ENCODE measurements at places on chromosomes 1 and 21.
A peak's percentile ranks its signal among the peaks of the same experiment; 100 is the strongest.

DNA sequence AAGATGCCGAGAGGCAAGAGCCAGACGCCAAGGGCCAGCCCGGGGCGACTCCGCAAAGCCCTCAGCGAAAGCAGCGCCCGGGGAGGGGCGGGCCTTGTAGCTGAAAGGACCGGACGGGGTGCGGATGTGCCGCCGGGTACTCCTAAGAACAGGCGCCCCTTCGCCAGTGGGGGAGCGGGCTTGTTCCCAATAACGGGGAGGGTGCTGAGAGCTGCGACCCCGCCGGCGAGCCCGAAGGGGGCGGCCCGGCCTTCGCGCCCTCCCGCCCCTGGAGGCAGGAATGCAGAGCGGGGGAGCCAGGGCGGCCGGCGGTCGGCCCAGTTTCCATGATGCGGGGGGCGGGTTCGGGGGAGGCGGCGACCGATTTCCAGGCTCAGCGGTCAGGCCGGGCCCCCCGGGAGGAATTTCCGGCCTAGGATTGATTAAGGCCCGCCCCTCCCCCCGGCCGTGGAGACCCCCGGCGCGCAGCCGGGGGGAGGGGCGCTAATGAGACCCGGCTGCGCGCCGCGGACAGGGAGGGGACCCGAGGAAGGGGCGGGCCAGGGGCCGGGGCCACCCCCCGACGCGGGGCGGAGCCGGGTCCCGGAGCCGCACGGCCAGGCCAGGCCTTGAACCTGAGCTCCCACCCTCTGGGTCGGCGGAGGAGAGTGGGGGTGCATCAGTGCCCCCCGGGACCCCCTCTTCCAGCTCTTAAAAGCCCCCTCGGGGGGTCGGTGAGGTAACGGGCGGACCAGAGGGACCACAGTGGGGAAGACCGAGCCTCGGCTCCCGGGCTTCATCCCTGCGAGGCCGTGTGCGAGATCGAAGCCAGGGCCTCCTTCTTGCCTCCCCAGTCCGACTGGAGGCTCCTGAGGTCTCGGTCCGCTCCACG lies 898 bp upstream of the TMEM200B start:
- peak; percentile 83 for ATAC-seq

GRCh38 chr1:13826591-13826990 lies 126.6 kb downstream of the PRDM2 start:
- ATAC-seq: no peak

DNA sequence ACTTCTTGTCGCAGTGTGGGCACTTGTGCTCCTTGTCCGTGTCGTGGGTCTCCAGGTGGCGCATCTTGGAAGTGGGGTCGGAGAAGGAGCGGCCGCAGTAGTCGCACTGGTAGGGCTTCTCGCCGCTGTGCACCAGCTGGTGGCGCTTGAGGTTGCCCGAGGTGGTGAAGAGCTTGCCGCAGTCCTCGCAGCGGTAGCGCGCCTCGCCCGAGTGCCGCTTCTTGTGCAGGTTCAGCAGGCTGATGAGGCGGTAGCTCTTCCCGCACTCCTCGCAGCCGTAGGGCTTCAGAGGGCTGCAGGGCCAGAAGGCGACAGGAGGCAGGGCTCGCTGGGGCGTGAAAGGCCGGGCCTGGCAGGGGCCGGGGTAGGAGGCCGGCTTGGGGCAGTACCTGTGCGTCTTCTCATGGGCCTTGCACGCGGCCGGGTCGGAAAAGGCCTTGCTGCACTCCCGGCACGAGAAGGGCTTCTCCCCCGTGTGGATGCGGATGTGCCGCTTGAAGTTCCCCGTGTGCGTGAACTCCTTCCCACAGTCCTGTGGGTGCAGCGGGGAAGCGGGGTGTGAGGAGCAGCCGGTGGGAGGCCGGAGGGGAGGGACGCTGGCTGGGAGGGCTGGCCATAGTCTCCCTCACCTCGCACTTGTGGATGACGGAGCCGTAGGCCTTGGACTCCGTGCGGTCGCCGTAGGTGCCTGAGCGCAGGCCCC lies 31.4 kb downstream of the ZBTB17 start:
- no peak for ATAC-seq

DNA sequence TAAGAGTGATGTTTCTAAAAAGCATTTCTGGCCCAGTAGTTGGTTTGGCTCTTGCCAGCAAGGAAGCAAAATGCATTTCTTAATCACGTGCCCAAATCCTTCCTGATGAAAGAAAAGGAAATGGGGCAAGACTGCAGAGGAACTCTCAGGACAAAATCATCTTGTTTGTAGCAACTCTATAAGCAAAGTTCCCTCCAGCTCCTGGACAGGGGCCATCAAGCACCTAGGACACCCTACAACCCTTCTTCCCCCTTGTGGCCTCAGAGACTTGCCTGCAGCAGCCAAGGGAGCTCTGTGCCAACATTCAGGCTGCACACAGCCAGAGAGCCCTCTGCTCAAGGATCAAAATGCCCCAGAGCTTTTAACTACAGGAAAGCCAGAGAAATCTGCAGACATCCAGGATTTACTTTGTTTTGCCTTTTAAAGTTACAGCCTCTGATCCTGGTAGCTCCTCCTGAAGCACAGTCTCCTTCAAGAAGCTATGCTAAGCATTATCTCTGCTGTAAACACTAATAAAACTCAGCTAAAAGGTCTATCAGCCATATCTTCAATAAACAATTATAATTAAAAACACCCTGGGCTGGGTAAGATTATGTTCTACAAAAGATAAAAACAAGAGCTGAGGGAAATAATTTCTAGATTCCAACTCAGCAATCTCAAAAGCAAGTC lies 105.0 kb downstream of the KIAA0319L start:
- peak; percentile 70 for ATAC-seq

DNA sequence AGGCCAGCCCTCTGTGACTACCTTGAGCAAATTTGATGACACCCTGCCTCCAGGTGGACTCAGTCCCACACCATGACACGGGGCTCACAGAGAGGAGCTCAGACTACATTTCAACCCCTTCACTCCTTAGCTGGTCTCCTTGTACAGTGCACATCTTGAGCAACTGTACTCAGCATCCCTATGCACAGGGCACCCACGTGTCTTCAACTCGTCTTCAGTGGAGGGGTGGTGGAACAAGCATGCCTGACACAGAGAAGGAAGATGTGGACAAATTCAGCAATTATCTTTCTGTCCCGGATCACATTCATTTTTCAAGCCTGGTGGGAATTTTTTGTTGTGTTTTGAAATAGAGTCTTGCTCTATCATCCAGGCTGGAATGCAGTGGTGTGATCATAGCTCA lies 213.7 kb downstream of the KAZN start:
- ATAC-seq: no peak
